ENCODE measurements at places on chromosomes 7 and 10.

GRCh38 chr10:11746883-11747539, 4.8 kb downstream of the ECHDC3 start:
- no peak for DNase-seq

GRCh38 chr7:150479023-150479716, 28.7 kb downstream of the GIMAP8 start:
- DNase-seq: no peak

GRCh38 chr7:43646603-43647338, 63.9 kb downstream of the STK17A start:
- DNase-seq: no peak

- DNase-seq: no peak
Measured at GRCh38 chr10:29256586-29256985, 32.3 kb upstream of the LYZL1 start.

Data from ecto neural progenitor cell (in vitro differentiated cells).